ENCODE measurements at places on chromosomes 4 and X.

DNA sequence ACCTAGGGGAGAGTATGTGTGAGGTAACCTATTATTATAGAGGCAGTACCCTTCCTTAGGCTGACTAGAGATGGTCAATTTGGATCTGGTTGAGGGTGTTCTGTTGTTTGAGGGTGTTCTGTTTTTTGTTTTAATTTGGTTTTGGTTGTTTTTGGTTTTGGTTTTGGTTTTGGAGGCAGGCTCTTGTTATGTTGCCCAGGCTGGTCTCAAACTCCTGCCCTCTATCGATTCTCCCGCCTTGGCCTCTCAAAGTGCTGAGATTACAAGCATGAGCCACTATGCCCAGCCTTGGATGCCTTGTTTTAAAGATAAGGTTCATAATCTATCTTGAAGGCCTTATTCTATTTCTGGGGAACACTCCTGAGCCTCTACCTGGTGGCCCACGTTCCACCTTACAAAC, 912 bp downstream of the CXorf65 start:
- no peak for DNase-seq

DNA sequence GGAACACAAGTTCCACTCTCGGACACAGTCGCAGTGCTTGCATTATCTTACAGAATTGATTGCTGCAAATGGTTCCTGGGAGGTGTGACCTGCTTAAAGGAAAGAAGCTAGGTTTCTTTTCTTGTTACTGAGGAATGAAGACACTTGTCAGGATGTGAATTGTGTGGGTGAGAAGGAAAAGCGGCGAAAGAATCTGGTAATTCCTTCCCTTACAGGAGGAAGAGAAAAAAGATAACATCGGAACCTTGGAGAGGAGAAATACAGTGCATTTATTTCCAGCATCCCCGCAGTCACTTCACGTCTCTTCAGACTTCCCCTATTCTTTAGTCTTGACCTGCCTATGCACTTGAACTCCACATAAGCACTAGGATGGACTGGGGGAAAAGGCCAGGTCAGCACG, 389 bp upstream of the CCSER1 start:
- DNase-seq, result no peak

- DNase-seq, result no peak
Observed at GRCh38 chr4:94344457-94344856, 1.8 kb upstream of the HPGDS start.

DNA sequence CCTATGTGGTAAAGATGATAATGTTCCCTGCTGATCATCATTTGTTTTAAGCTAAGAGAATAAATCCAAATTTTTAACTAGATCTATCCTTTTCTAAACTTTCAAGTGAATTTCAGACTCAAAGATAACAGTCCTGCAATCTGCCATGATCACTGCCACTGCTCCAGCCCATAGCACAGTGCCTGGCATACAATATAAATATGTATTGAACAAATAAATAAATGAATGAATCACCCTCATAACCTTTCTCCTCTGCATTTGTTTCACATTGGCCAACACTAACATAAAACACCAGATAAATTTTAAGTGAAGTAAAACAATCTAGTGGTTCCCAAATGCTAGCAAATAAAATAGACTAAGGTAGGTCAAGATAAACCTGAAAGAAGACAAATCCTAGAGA, 439.0 kb downstream of the GPM6A start:
- no peak for DNase-seq

DNA sequence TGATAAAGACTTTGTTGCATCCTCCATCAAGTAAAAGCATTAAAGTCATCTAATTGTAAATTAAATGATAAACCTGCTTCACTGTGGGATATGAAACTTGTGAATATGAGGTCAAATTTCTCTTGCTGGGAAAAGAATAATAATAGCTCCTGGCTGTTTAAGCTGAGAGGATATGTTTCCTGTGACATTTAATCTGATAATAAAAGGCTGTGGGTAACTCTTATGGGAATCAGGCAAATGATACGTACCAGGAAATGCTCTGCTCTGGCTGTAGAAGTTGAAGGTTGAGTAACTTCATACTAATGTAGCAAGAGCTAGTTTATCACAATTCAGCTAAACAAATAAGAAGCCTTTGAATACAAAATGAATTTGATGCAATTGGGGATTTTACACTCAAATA, 574.6 kb downstream of the RAPGEF2 start:
- DNase-seq, result no peak

DNA sequence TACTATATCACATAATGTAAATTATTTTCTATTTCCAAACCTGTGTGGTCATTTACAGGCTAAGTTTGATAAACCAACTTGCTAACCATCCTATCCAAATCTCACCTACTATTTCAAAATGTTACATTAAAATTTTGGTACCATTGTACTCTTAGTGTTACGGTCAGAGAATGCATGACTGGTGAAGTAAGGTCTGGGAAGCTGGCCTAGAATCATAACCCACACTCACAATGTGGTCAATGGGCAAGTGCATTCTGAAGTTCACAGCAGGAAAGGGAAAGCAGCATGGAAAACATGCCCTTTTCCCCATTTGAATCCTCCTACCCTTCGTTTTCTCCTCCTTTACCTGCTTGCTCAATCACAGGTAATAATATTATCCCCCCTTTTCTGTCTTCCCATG, 54.4 kb downstream of the PPP3CA start:
- no peak for DNase-seq

- peak; percentile 1 for DNase-seq
Observed at GRCh38 chrX:66163849-66164411, at the start of gene HEPH. Gene HEPH, plus strand, starts transcription at chrX:66164247. Its CDS starts 6,324 bp downstream, at chrX:66170571.

DNA sequence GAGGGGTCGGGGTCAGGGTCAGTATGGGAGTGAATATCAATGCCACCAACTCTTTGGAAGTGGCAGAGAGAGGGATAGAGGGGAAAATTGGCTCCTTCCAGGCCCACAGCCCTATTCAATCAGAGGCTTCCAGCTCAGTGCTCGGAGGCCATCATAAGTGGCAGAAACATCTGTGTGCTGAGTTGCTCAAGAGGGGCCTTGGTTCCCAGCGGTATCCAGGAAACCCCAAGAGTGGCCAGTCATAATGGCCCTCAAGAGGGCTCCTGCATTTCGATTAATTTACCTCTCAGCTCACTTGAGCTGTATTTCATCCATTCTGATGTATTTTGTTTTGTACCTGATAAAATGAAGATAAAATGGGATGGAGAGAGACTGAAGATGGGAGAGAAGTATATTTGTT, 154.3 kb upstream of the EOLA2 start:
- DNase-seq, result no peak

- DNase-seq, result no peak
Observed at GRCh38 chrX:133852837-133853356, 132.5 kb downstream of the GPC3 start.

- DNase-seq, result no peak
Observed at GRCh38 chr4:36236159-36236558, 8.2 kb downstream of the ARAP2 start.

- no peak for DNase-seq
Observed at GRCh38 chr4:105714071-105714521, 5.5 kb downstream of the GSTCD start.

DNA sequence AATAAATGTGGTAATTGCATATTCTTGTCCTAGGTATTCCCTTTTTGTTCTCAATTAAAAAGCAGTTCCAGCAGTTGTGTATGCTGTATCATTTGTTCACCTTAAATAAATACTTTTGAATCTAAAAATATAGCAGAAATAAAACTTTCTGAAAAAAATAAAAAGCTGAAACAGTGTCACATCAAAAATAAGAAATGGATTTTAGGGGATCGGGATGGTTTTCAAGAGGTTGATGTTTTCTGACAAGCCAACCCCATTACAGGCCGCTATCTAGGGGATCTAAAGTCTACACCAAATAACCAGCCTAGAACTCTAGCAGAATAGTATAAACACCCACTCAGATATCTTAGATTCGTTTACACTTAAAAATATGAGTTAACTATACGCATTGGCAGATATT, 95.4 kb upstream of the MAML3 start:
- peak; percentile 5 for DNase-seq

- DNase-seq, result no peak
Observed at GRCh38 chr4:10671366-10671765, 13.2 kb downstream of the CLNK start.

- no peak for DNase-seq
Observed at GRCh38 chr4:90950385-90950841, 823.2 kb downstream of the CCSER1 start.

- DNase-seq, result no peak
Observed at GRCh38 chr4:3747581-3747904, 18.6 kb upstream of the ADRA2C start.

GRCh38 chr4:148255344-148255720, 186.9 kb downstream of the NR3C2 start:
- no peak for DNase-seq

DNA sequence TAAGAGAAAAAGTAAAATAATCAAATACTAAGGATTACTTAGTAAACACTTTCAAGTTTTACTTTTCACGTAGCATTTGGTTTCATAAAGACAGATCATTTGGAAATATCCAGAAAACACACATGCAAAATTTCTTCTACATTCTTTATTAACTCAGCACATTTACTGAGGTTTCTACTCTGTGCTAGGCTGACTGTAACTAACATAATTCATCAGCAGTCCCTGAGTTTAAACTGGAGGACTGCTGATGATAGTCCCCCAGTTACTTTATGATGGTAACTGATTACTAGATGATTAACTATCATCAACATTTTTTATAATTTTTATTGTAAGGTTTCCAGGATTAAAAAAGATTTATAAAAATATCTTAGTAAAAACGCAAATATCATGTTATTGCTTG, 12.3 kb downstream of the LEF1 start:
- DNase-seq, result no peak

- peak; percentile 22 for DNase-seq
Observed at GRCh38 chr4:55184600-55185523, 59.5 kb upstream of the KDR start.

- no peak for DNase-seq
Observed at GRCh38 chr4:56704089-56704871, 23.2 kb upstream of the HOPX start.

- DNase-seq, result no peak
Observed at GRCh38 chr4:29311247-29311646, 1408.9 kb upstream of the PCDH7 start.

- DNase-seq, result no peak
Observed at GRCh38 chr4:4871573-4872313, 12.3 kb downstream of the MSX1 start.

GRCh38 chr4:140189805-140190204, 35.8 kb upstream of the MAML3 start:
- DNase-seq, result no peak

DNA sequence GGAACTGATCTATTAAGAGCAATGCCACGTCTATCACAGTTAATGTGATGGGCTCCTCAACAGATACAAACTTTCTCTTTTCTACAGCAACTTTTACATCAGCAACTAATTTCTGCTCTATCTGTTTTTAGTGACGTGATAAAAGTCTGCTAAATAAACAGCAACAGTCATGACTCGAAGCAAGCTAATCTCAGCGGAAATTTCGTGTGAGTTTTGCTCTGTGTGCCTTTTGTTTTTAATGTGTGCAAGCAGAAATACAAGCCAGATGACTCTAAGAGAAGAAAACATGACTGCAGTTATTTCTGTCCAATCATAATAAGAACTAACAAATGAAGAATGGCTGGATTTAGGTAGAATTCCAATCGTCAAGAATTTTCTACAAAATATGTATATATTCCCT, 214.3 kb downstream of the LDB2 start:
- no peak for DNase-seq

GRCh38 chr4:16111533-16111932, 27.7 kb upstream of the PROM1 start:
- DNase-seq, result no peak

GRCh38 chrX:40434947-40435346, 145.8 kb upstream of the ATP6AP2 start:
- no peak for DNase-seq
